Memory B cell (primary cell): ENCODE measurements at places on chromosomes 16 and 17.

GRCh38 chr17:72978593-72979218 lies 113.8 kb downstream of the SLC39A11 start:
- DNase-seq: no peak

GRCh38 chr16:9159839-9160550 lies 68.6 kb downstream of the HAPSTR1 start:
- no peak for DNase-seq

GRCh38 chr16:87426423-87427215 lies 34.5 kb downstream of the MAP1LC3B start:
- no peak for DNase-seq

- DNase-seq: no peak
Observed at GRCh38 chr16:11133344-11133943, 122.6 kb downstream of the SOCS1 start.

DNA sequence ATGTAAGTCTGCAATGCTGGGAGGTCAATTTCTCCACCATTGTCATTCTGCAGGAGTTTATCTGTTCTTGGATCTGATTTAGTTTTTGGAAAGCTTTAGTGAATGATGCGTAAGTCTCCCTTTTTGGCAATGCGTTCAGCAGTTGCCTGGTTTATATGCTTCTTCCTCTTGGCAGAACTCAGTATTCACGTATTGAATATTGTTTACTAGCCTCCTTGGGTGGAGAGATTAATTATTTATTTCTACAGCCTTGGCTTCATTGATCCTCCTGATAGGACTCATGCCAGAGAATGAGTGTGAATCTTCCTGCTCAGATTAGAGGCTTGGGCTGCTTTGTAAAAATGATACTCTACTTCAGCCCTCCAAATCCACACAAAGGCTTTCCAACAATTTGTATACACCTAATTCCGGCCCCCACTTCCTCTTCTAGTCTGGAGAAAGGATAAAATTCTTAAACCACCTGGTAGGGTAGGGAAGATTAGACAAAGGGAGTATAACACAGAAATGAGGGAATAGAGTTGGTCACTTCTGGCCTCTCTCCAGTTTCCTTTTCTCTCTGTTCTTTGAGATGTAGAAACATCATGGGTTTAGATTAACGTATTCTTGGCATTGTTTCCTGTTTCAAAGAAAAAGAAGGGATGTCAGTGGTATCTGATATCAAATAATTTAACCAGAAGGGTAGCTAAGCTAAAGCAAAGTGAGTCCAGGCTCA lies 929.8 kb downstream of the KCNJ2 start:
- DNase-seq: no peak

GRCh38 chr17:42230225-42230624 lies 35.9 kb upstream of the GHDC start:
- no peak for DNase-seq
